ENCODE measurements at places on chromosomes 11 and 22.

DNA sequence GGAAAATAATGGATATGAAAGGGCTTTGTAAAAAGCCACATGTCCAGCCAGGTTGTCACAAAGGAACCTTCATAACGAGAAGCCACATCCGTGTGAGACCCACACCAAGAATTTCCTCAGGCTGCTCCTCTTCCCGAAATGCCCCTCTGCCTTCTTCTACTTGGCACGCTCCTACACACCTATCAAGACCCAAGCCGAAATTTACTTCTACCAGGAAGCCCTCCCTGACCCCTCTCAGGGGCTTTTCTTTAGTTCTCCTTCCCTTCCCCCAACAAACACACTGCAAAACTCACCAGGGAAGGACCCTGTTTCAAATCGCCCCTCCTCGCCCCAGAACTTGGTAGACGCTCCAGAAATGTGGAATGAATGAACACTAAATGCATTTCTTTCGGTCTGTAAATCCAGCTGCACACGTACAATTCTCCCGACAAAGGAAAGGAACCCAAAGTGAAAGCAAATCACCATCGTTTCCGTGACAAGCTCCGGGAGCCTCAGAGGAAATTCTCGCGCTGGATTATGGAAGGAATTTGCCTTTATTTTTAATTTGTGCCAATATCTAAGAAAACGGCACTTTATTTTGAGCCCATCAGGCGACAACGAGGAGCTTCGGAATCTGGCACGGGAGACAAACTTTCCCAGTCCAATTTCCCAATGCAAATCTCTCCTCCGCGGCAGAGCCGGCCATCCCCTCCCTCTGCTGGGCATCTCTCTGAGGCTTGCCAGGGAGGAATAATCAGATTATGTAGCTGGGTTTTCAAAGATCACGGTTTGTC, 13.2 kb upstream of the SHISAL1 start:
- no peak for DNase-seq

GRCh38 chr11:119594639-119595249, 134.3 kb downstream of the NECTIN1 start:
- no peak for DNase-seq

DNA sequence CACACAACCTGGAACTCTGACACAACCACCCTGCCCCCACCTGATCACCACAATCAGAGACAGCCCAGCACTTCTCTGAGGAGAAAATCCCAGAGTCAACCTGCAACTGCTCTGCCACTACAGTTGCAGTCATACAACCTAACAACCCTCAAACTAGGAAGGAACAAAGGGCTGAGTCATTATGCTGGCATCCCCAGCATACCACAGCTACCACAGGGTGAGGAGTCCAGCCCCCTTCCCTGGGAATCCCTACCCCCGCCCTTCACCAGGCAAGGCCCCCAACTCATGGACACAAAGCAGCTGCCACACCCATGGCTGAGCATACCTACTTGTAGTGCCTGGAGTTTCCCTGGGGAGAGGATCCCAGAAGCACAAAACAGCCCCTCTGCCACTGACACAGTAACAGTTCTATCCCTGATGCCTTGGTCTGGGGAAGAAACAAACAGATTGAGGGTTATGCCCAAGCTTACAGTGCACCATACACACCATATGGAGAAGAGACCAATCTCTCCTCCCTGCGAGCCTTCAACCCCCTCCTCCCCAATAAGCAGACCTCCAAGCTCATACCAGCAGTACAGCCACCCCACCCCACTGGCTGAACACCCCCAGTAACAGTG, 68.5 kb upstream of the C11orf58 start:
- DNase-seq = peak; percentile 47

- DNase-seq = peak; percentile 51
Observed at GRCh38 chr22:40709752-40710413, 30.6 kb downstream of the MCHR1 start.

- no peak for DNase-seq
Observed at GRCh38 chr11:34364102-34364501, 6.3 kb upstream of the ABTB2 start.
